ENCODE measurements at places on chromosomes 11 and 22.

GRCh38 chr11:119351232-119351631, 4.7 kb upstream of the MFRP start:
- no peak for DNase-seq

DNA sequence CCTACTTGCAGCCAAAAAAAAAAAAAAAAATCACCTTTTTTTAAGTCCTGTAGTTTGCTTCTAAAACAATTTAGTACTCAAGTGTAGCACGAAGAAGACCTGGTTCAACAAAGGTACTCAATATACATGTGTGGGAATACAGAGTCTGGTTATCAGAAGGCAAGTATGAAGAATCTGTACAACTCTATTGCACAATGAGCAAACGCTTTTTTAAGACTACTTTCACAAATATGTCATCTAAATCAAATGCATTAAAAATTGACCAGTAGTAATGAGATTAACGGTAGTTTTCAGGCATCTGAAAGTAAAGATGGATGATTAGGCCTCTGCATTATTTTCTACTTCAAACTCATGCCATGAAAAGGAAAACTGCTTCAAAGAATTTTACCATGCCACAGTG, 9.5 kb downstream of the CHORDC1 start:
- DNase-seq, result no peak

- no peak for DNase-seq
Observed at GRCh38 chr11:46102843-46103242, 18.4 kb downstream of the PHF21A start.

DNA sequence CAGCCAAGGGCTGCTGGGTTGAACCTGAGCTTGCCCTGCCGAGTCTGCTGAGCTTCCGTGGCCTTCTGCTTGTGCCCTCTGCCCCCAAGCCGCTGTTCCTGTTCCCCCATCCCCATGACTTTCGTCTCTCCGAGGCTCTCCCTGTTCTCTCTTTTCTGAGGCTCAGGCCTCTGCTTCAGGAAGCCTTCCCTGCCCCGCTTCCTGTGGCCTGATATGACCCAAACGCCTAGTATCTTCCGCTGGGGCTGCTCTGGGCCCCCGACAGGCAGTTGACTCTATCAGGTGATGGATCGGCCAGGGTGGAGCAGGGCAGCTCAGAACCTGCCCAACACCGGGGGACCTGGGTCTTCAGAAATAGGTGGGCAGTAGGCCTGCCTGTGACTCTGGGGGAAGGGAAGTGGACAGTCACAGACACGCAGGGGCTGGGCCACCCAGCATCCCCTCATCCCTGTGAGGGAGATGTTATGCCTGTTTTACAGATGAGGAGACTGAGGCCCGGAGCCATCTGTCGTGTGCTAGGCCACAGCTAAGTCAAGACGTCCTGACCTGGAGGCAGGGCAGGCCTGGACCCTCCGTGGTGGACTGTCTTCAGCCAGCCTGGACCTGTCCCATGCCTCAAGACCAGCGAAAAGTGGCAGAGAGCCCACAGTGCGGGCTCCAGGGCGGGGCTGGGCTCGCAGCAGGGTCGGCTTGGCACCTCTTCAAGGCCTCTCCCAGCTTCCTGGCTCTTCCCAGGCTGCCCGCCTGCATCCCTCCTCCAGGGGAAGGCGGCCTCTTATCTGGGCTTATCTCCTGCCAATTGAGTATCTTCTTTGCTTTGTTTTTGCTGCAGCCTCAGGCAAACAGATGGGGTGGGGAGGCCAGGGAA, 16.2 kb downstream of the BAD start:
- peak; percentile 73 for DNase-seq

DNA sequence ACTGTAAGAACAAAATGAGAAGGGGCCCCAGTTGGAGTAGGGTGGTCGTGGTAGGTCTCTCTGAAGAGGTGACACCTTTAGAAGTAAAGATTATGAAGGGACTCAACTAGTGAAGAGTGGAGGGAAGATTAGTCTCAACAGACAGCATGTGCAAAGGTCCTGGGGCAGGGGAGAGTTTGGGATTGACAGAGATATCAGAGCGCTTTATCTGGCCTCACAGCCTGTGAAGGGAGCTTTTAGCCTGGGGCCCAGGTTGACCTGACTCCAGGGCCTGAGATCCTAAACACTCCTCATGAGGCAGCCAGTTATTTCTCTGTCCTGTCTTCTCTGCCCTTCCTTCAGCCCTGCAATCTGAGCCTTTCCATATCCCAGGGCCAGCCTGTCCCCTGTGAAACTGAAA, 16.2 kb downstream of the FGF3 start:
- DNase-seq, result no peak

All from left lobe of liver (tissue), 2 donors.